ENCODE measurements at places on chromosomes 7 and 10.

DNA sequence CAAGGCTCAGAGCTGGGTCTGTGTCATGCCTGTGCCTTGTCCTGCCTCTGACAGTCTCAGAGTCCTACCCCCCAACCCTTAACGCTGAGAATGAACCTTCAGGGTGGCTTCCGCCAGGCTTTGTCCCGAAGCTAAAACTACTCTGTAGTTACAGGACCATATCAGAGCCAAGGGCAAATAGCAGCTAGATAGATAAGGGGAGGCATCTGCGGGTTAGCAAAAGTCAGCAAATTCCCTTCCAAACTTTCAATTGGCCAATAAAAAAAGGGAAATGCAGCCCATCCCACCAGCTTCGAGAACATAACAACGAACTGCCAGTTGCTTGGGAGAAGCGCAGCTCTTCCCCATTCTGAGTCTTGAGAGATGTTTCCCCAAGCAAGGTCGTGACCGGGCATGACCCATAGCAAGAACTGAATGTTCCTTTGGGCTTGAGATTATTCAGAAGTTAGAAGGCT lies 17.7 kb downstream of the CCL24 start:
- no peak for DNase-seq

- DNase-seq, result no peak
Measured at GRCh38 chr7:69597278-69598076, 798 bp upstream of the AUTS2 start.

GRCh38 chr7:53984776-53985175 lies 557.4 kb upstream of the VSTM2A start:
- no peak for DNase-seq

- DNase-seq, result no peak
Measured at GRCh38 chr7:130210181-130210935, 2.7 kb downstream of the SSMEM1 start.

DNA sequence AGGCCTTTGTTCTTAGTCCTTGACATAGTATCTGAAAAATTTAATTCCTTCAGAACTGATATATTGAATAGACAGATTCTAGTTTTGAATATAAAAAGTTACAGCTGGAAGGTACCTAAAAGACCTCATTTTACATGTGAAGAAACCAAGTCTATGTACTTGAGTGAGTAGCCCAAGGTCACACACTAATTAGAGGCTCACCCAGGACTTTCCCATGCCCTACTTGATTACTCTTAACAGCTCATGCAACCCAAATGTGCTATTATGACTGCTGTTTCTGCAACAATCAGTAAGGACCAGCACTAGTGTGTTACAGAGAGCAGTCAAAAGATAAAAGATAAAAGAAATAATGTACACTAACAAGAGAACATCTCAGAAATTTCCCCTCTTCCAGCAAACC lies 40.7 kb upstream of the BET1 start:
- DNase-seq, result no peak

GRCh38 chr10:121084016-121084674 lies 233.0 kb downstream of the WDR11 start:
- DNase-seq, result no peak

DNA sequence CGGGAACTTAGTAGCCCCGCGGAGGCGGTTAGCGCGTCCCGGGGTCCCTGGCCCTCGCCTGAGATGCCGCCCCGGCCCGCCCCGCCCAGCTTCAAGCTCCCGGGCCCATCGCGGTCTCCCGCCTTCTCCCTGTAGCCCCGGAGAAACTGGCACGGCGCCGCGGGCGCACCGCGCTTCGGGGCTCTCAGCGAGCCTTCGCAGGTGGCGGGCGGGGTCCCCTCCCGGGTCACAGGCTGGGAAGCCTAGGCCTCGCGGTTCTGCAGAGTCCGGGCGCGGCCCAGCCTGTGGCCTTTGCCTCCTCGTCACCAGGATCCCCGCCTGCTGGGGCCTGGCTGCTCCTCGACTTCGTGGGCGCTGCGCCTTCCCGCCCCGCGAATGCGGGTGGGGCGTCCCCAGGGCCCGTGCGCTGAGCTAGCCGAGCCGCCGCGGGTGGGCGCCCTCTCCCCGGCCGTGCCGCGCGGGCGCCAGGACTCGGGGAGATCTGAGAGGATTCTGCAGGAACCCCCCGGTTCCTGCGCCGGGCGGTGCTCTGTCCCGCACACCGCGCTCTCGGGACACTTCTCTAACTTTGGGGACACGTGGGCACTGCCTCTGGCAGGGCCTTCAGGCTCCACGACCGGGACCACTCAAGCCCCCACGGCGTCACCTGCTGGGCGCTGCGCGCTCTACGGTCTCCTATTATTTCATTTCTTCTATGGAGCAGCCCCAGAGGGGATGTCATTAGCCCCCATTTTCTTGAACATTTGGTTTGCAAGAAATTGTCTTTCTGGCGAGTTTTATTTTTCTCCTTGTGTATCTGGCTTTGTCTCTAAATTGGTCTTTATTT lies 682 bp upstream of the RGS10 start:
- peak; percentile 36 for DNase-seq

- peak; percentile 24 for DNase-seq
Measured at GRCh38 chr10:132434405-132435005, 37.5 kb downstream of the PWWP2B start.

All from stimulated activated CD8-positive, alpha-beta memory T cell treated with anti-CD3 and anti-CD28 coated beads, Interleukin-15, amount 100 ng/mL, for 4 hours (primary cell).